AG09319 (cell line): ENCODE measurements at places on chromosomes 5 and 9.

- no peak for DNase-seq
Observed at GRCh38 chr5:171340491-171340890, 31.4 kb downstream of the TLX3 start.

DNA sequence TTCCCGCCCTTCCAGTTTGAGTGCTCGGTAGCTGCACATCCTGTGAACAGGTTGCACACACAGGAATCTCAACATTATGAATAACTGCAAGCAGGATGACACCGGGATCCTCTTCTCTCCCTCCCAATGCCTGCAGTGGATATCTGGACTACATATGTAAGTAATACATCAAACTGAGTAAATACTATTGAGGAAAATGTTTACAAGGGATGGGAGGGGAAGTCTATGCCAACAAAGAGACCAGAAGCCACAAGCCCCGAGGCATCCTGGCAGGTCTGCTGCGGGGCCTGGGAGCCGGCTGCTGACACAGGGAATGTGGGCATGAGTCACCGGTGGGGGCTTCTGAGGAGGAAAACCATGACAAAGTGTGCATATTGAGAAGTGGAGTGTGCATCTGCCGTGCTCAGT lies 8.6 kb upstream of the ANKRD33B start:
- DNase-seq: no peak

DNA sequence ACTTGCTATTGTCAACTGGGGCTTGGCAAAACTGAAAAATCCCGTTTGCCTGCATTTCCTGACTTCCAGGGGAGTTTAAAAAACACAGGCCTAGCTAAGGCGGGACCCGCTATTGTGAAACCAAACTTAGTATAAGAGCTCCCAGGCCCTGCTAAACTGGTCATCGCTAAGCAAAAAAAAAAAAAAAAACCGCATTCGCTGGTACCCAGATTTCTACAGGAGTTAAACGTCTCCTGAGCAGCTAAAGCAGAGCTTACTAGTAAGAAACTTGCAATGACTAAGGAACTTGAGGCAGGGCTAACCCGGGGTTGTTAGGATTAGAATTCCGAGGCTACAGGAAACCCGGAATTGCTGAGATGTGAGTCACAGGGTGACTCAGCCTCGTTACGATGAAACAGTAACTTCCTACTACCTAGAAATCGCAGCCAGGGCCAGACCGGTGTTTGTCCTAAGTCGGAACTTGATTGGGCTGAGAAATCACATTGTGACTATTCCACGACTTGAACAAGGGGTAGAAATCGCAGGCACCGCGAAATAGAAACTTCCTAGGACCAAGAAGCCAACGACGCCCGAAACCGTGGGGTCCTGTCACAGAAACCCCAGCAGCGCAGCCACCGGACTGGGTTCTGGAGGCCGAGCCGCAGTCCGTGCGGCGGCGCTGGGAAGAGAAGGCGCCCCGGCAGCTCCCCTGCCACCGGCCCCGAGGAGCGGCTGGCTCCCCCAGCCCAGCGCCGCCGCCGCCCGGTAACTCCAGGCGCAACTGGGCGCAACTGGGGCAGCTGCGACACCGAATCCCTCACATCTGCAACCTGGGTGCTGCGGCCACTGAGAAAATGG lies 89.4 kb downstream of the ANXA2R start:
- peak; percentile 97 for DNase-seq

DNA sequence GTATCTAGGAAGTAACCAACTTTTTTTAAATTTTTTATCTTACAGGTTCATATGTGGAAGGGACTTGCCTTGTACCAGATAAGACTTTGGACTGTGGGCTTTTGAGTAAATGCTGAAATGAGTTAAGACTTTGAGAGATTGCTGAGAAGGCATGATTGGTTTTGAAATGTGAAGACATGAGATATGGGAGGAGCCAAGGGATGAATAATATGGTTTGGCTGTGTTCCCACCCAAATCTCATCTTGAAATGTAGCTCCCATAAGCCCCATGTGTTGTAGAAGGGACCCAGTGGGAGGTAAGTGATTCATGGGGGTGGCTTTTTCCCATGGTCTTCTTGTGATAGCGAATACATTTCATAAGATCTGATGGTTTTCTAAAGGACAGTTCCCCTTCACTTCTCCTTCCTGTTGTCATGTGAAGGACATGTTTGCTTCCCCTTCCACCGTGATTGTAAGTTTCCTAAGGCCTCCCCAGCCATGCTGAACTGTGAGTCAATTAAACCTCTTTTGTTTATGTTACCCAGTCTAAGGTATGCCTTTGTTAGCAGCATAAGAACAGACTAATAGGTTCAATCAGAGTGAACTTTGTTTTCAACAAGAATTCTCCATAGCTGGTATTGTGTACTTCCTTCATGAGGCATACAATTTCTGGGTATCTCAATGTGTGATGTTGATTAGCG lies 535.6 kb upstream of the MEF2C start:
- DNase-seq: no peak

DNA sequence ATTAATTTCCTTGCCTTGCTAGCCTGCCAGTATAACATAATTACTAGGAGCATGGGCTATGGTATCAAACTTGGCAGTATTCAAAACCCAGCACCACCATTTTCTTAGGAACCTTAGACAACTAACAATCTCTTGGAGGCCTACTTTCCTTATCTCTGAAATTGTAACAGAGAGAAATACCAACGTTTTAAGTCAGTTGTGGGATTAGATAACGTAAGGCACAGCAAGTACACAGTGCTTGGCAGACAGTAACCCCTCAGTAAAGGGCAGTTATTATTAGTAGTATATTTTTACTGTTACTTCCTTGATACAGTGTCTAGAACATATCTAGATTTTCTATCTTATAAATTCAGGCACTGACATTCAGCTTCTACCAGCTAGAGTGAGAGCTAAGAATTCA lies 309.6 kb downstream of the ACTL7B start:
- no peak for DNase-seq

DNA sequence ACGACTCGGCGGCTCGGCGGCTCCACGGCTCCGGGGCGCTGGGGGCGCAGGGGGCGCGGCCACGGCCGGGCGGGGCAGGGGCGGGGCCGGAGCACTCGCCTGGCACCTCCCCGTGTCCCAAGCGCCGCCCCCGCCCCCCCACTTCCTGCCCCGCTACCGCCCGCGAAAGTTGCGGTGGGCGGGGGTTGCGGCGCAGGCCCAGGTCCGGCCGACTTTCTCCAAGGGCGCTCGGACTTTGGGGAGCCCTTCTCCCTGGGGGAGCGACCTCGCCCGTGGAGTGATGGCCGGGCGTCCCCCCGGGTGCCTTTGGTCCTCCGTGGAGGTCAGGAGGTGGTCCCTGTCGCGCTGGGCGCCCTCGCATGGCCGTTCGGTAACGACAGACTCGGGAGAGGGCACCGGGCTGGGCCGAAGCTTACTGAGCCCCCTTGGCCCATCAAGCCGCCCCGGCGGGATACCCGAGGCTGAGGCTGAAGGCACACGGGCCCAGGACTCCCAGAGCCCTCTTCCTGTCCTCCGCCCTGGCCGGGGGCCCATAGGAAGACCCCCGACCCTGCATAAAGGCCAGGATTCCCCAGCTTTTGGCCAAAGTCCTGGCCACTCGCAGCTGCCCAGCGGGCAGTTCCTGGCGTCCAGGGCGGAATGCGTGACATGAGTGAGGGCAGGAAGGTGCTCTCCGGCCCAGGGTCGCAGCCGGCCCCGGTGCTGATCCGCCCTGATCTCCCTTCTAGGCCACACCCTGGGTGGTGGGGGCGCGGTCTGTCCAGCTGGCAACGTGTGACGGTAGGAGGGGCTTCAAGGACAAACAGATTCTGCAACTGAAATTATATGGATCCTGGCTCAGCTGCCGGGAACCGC lies 883 bp upstream of the VAV2 start:
- peak; percentile 76 for DNase-seq

DNA sequence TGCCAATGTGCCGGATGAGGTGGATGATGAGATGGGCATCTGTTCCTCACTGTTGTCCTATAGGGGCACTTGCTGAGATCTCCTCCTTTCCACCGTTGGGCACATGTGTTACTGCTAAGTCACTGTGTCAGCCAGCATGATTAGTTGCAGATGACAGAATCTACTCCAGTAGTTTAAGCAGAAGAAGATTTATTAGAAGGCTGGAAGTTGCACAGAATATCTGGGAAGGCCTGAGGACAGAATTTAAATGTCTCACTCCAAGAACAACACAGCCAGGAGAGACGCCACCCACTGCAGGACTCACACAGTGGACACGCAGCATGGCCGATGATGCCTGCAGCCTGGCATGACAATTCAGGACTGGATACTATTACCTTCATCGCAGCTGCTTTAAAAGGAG lies 157.5 kb downstream of the NSG2 start:
- no peak for DNase-seq

DNA sequence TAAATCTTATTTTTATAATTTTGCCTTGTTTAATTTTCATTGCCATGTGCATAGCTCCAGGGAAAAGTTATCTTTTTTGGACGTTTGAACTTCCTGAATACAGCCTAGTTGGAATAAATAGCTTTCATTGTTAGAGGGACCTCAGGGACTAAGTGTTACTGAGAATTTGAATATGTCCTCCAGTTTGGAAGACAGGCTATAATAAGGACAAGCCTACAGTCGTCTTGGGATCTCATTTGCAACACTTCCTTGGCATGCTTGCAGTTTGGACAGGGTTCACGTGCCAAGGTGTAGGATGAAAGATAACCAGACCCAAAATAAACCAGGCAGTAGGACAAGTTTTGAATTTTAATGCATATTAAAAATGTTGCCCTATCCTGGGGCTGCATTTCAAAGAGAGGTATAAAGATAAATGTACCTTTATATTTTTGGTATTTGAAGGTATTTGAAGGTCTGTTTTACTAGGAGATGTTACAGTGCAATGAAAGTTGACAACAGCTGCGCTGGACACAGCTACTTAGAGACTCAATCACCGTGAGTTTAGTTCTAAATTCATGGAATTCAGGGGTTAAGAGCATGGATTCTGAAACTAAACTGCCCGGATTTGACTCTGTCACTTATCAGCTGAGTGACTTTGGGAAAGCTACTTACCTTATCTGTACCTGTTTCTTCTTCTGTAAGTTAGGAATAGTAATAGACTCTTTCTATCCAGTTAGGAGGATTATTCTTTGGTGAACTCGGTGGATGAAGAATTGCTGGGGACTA lies 134.1 kb downstream of the ACTBL2 start:
- DNase-seq: no peak

- DNase-seq: no peak
Observed at GRCh38 chr9:38761999-38762398, 42.1 kb upstream of the FAM240B start.

- DNase-seq: no peak
Observed at GRCh38 chr9:93051680-93052089, 6.8 kb upstream of the SUSD3 start.

DNA sequence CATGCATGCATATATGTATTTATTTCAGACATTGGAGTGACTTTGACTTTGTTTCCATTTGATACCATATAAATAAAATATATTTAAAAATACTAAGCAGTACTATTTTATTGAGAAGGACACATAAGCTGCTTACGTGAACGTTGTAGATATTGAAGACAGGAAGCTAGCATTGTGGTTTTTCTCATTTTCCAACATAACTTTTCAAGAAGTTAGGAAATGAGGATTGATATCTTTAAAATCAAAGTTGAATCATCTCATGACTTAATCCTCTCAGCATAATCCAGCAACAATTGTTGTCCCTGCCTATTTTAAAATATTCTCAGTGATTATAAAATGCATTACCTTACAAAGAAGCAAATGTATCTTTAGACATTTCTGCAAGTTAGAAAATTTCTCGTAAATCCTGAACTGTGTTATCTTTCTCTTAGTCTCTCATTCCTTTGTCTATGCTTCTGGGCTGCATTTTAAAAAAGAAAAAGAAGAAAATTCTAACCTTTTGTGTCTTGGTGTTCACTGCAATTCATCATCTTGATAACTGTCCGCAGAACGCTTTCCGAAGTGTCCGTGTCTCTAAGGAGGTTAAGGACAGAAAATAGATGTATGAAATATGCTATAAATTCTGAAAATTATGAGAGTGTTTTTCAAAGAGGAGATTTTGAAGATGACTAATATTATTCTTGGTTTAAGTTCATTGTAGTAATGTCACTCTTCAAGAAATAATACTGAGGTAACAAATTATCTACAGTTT lies 1089.9 kb upstream of the CDH6 start:
- no peak for DNase-seq

DNA sequence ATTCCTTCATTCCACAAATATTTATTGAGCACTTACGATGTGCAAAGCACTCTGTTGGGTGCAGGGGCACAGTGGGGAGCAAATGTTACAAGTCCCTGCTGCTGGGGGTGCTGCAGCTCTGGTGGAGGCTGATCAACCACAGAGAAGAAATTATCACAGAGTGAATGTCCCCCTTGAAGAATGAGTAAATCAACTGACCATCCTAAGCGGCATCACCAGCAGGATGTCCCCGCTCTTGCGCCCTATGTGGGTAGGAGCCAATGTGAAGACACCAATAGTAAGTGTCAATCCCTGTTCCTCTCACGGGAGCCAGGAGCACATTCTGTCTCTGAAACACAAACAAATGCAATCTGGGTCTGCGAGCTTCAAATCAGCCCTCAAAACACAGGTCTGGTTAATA lies 47.4 kb upstream of the TBC1D9B start:
- DNase-seq: no peak

DNA sequence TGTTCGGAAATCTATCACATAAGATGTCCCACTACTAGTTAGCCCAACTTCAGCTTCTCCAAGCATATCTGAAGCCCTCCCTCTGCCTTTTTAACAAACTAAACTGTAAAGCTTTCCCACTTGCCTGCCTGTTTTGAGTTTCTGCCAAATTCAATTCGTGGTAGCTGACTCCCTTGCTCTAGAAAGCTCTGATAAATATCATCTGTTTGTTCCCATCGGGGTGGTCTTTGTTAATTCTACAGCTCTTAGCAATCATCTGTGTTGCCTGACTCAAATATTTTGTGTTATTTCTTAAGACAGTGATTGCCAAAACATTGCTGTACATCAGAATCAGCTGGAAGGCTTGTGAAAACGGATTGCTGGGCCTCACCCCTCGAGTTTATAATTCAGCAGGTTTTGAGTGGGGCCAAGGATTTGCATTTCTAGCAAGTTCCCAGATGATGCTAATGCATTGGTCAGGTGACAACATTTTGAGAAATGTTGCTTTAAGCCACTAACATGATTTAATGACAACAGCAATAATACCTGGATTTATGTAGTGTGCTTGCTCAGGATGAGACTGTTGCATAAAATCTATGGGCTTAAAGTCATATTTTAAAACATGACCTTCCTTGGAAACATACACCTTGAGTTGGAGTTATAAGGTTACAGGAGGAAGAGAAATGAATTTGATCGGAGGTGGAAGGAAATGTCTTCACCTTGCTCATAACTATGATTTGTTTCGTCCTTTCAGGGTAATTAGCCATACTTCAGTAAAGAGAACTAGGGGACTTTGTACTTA lies 631.9 kb downstream of the PSAT1 start:
- no peak for DNase-seq

- no peak for DNase-seq
Observed at GRCh38 chr9:135501261-135502167, 1.0 kb downstream of the MRPS2 start.
